NCI-H1105 treated with DMSO at 0.1 percent for 48 hours (cell line): ENCODE measurements at places on chromosomes 2 and 18.
A peak's percentile ranks its signal among the peaks of the same experiment; 100 is the strongest.

DNA sequence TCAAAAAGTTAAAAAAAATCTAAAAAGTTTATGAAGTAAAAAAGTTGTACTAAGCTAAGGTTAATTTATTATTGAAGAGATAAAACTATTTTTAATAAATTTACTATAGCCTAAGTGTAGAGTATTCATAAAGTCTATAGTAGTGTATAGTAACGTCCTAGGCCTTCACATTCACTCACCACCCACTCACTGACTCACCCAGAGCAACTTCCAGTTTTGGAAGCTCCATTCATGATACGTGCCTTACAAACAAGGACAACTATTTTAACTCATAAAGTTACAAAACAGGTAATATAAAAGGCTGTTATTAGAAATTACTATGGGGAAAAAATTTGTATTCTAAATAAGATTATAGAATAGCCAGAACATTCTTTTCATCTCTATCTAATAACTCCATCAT is 158.9 kb upstream of the FN1 start:
- no peak for DNase-seq

DNA sequence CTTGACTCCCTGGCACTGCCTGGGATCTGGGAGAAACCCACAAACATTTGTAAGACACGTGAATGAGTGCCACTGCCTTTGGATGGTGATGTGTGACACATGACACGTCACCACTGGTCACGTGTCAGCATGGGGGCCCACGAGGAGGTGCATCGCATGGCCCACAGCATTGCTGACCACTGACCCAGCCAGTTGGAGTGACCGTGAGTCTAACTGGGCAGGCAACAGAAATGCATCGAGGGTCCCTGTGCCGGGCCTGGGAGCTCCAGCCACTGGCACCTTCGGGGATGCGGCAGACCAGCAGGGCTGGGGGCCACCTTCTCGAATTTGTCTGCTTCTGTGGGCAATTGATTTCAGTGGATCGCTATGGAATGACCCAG is 121.9 kb upstream of the HDAC4 start:
- no peak for DNase-seq

DNA sequence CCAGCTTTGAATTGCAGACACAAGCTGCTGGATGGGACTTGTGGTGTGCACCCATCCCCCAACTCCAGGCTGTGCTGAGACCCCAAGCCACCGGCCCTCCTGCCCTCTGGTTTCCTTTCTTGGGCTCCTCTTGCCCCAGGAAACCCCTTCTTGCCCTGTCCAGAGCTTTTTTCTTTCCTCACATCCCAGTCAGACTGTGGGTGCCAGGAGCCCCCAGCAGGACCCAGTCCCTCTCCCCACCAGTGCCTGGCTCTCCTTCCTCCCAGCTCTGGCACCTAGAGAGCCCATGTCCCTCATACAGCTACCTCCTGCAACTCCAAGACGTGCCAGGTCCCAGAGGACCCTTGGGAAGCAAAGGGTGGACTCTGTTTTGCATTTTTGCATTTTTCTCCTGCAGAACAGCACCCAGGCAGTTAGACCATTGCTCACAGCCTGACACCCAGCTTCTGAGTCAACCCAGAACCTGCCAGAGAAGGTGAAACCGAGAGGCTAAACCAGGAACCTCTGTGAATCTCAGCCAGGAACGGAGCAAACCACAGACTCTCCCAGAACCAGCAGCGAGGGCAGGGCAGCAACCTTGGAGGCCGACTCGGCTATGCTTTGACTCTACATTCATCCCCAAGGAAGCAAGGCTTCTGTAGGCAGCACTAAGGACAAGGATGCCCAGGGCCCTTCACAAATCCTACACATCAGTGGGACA is 221.1 kb downstream of the ANAPC1 start:
- DNase-seq: no peak

DNA sequence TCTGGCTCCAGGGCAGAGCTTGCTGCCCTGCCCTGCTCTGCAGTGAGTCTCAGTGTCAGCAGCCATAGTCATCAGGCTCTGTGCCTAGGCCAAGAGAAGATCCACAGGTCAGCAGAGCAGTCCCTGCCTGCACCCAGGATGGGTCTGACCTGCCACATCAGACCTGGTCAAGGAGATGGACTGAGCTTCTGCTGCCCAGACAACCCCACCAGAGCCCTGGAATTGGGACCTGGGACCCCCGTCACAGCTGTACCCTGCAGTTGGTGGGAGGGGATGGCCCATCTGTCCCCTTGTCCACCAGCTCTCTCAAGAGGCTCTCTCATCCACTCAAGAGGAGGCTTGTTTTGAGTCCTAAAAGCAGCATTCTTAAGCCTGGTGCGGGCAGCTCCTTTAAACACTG is 142.6 kb downstream of the TFCP2L1 start:
- no peak for DNase-seq

DNA sequence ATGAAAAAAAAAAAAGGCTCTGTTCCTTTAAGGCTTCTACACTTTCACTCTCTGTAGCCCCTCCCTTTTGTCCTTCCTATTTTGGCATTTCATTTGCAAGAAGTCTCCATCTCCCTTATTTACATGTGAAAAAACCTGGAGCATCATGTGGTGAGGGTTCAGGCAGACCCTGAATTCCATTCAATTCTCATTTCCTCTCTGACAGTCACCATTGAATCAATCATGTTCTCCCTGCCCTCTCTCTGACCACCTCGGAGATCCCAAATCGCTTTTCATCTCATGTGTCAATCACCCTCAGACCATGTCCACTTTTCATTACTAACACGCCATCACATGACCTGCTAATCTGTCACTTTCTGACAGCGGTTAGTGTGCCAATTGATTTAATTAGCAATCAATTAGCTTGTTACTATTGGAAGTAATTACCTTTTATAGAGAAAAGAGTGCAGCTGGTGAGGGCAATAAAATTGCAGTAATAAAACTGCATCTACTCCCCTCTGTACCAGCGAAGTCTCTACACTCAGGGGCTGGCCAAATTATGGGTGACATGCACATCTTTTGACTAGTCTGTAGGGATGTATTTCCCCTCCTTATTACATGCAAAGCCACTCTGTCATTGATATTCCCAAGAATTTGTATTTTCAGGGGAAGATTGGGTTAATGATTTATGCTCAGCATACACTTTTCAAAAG is 317.4 kb downstream of the EN1 start:
- DNase-seq: peak; percentile 80

- no peak for DNase-seq
These were observed 300.0 kb upstream of the PIK3C3 start for GRCh38 chr18:41655074-41655473.

DNA sequence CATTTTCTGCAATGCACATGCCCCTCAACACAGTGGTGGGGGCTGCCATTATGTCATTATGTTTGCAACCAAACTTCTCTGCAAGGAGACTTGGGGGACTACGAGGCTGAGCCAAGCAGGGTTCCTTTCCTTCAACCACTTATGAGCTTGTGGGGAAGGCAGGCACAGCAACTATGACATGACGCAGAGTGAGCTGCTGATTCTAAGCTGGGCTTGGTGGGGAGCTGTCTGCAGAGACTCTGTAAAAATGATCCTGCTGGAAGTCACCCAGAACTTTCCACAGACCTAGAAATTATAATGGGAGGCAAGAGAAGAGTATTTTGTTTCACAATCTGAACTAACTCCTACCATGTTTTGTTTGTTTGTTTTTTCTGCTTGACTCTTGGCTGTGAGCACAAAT is 55.6 kb downstream of the INPP5D start:
- DNase-seq: no peak
